ENCODE measurements at places on chromosomes 16 and 17. TPM values are rescaled to one million over a fixed set of nuclear protein-coding genes. Genes with fewer than 3 reads are reported as not detected.

OR2C1 gene
- not detected for total RNA-seq

MPP2 gene
- total RNA-seq, result 16.4 TPM

- no peak for DNase-seq
These were observed 21.1 kb downstream of the ACSM1 start for GRCh38 chr16:20676268-20676825.

- no peak for DNase-seq
These were observed 3.1 kb upstream of the ZNF469 start for GRCh38 chr16:88379694-88380040.

GRAPL gene
- total RNA-seq, result 0.44 TPM

DNA sequence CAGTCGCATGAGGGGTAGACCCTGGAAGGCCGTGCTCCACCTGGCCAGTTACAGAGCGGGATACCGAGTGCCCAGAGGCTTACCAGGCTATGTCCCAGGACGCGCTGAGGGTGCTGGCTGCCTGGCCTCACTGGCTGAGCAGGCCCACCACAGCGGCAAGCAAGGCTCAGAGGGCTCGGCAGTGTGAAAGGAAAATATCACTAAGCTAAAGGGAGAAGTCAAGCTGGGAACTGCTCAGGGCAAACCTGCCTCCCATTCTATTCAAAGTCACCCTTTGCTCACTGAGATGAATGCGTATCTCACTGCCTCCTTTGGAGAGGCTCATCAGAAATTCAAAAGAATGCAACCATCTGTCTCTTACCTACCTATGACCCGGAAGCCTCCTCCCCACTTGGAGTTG, 37.4 kb downstream of the CCDC57 start:
- no peak for DNase-seq

- DNase-seq, result no peak
These were observed 128.3 kb downstream of the CRLF3 start for GRCh38 chr17:30696234-30696633.

DNA sequence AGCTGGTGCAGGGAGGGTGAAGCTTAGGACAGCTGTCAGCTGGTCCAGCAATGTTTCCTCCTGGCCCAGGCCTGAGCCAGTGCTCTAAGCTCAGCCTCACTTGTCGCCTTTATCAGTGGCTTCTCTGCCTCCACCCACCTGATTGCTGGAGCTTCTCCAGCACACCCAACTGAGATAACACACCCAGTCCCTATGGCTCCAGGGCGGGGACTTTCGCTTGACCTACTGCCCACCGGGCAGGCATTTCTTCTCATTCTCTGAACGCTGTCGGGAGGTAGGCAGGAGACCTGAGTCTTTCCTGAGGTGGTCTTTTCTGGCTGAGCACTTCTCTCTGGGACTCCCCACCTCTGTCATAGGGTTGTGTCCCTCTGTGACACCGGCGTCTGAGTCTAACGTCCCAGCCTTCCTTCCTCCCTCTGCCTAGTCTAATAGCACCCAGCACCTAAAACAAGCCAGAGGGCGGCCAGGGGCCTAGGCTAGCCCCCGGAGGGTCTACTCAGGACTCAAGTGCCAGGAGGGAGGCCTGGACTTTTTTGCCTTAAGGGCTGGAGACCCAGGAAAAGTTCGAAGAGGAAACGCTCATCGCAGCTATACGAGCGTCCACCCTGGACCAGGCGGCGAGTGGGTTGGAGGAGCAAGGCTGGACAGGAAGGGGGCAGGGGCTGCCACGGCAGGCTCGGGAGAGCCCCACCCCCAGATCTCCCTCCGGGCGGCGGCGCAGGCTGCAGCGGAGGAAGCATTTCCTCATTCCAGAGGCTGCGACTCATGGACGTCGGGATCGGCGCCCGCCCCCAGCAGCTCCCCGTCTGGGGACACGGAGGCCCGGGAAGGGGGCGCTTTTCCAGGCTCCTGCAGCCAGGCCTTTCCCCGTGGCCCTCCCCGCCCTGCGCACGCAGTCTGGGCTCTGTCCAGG, 756 bp downstream of the TAX1BP3 start:
- no peak for DNase-seq

YBX2 gene
- total RNA-seq, result 2.3 TPM

DNA sequence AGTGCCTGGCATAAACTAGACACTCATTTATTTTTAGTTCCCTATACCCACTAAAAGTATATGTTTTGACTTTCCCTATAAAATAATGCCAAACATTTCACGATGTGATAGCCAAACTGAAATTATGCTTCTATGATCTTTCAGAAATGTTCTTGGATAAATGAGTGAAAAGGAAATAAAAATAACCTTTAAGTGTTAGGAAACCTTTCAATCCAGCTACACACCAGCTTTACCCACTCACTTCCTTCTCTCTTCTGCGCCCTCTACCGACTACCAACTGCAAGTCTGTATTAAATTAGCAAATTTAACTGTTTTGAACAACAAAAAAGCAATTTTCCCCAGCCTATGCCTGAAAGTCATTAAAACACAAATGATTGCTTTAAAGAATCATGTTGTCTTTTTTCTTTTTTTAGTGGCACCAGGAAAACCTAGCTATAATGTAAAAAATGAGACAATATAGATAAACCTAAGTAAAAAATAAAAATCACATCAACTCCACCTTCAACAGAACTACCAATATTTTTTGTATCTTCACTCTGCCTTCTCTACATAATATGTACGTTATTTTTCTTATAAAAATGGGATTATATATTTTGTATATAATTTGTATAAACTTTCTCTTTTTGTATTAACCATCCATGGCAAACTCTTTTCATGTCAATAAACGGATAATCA, 13.2 kb upstream of the TMEM100 start:
- peak; percentile 49 for DNase-seq

- DNase-seq, result no peak
These were observed 59.2 kb downstream of the CNGB1 start for GRCh38 chr16:57911743-57912142.

DNA sequence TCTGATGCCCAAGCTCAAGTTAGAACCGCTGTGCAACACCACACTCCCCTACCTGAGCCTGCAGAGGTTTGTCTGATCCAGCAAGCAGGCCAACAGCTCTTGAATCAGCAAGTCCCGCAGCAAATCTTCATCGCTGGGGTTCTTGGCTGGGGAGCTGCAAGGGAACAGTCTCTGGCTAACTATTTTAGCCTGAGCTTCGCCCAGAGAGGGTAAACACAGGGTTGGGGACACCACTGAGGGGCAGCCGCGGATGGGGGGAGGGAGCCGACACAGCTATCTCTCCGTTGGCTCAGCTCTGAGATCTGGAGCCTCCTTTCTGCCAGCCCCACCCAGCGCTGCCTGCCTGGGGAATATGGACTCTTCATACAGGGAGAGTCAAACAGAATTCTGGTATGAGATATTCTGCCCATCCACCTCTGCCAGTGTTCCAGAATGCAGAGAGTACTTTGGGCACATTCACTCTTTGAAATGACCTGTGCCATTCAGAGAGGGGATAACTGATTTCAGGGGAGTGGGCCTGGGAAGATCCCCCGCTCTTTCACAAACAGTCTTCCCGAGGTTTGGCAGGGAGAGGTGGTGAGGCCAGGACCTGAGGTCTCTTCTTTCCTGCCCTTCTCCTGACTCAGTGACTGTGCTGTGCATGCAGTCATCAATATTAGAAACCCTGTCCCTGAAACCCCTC, 7.4 kb downstream of the GIP start:
- DNase-seq, result no peak

DNA sequence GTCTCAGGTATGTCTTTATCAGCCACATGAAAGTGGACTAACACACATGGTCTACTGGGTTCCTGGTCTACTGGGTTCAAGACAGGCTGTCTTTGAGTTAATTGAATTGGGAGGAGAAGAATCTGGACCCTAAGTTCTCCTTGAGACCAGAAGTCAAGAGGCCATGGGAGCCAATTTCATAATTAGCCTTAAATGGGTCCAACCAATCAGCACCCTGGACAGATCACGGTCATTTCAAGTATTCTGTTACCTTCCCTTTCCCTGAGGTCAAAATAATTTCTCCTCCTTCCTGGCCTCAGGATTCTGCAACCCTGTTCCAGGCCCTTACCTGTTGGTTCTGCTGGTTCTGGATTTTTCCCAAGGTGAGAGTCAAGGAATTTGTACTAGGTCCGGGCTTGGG, 23.8 kb downstream of the OSBPL7 start:
- no peak for DNase-seq

DNA sequence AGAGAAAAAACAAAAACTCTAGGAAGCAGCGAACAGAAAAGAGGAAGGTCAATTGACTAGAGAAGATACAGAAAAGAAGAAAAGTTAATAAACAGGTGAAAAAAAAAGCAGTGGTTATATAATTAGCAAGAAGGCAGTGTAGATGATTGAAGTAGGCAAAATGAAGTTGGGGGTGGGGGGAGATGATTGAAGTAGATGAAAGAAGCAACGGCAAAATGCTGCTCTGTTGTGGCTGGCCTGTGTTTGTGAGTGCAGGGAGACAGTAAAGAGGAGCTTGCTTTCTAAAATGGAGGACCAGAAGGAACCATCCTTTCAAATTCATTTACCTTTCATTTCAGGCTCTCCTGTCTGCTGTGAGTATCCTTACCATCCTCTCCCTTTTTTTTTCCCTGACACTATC, 3.6 kb downstream of the EVI2B start:
- DNase-seq, result no peak

GRCh38 chr16:1379304-1380076, 27.8 kb downstream of the GNPTG start:
- no peak for DNase-seq

DNA sequence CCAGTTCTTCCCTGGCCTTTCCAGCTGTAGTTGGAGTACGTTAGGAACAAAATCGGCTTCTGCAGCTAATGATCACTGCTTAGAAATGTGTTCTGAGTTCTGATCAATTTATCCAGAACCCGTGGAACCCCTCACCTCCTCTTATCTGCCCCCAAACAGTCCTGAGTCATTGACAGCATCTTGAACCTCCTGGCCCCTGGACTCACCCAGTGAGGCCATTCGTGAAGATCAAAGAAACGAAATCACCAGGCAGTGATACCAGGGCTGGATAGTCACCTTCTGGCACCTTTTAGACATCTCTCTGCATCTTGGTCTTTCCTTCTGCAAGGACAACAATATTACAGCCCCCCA, 17.0 kb upstream of the EXOC7 start:
- no peak for DNase-seq

- DNase-seq, result peak; percentile 51
These were observed 7.4 kb downstream of the FOXF1 start for GRCh38 chr16:86517652-86518258.

DNA sequence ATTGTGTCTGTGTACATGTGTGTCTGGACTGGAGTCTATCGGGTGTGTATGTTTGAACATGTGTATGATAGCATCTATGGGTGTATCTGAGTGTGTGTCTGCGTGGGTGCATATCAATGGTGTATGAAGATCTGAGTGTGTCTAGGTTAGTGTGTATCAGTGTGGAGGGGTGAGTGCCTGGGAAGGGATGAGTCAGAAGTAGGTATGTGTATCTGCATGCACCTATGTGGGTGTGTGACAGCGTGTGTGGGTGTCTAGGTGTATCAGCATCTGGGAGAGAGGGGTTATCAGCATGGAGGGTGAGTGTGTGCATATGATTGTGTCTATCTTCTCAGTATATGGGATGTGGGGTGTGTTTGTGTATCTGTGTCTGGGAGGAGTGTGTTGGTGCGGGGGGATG, 58.2 kb upstream of the LHX1 start:
- DNase-seq, result no peak

TRIM72 gene
- total RNA-seq, result 43.8 TPM

DNA sequence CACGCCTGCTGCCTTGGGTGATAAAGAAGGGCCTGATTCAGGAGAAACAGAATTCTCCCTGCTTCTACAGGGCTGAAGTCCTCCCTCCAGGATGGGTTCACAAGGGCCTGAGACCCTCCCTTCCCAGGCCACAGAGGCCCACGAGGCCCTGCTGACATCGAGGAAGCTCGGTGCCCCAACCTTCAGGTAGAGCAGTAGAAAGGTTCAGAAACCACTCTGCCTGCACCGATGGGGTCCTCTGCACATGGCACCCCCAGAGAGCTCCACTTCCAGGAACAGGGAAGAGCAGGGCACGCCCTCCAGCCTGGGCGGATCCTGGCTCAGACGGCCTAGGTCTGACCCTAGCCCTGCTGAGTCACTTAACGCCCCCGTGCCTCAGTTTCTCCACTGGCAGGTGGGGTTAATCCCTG, 773 bp downstream of the CENPX start:
- DNase-seq, result no peak

DNA sequence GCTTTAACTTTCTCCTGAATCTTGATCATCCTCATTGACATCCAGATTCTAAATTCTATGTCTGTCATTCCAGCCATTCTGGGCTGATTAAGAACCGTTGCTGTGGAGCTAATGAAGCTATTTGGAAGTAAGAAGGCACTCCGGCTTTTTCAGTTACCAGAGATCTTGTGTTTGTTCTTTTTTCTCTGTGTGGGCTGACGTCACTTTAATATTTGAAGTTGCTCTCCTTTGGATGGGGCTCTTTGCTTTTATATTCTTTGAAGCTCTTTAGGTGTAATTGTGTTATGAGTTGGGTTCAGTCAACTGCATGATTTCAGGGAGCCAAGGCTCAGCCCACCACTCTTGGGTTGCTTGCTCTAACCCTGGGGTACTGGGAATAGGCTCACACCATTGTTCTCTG, 460.6 kb downstream of the CDH8 start:
- no peak for DNase-seq

DNA sequence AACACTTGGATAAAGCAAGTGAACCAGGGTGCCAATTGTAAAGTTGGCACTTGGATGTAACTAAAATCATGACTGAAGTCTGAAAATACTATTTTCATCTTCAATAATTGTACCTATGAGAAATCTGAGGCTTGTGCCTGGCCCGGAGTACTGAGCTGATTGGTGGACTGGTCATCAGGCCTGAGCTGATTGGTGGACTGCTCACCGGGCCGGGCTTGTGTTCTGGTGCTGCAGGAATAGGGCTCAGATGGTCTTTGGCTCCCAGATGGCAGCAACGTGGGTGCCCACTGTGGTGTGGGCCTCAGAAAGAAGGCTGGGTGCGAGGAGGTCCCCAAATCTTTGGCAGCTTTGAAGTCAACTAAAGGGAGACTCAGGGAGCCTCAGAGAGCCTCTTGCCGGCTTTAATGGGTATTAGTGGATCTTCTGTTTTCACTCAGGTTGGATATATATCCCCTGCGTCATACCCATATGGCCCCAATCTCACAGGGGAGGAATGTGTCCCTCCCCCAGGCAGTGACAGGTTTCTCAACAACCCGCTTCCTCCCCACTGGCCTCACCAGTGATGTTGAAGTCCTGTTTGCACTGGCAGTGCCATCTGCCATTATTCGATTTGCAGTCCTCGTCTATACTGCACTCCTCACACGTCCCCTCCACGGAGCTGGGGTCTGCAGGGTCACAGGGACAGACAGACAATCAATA, 4.7 kb downstream of the UMOD start:
- no peak for DNase-seq

GUCY2D gene
- 1.4 TPM for total RNA-seq

DNA sequence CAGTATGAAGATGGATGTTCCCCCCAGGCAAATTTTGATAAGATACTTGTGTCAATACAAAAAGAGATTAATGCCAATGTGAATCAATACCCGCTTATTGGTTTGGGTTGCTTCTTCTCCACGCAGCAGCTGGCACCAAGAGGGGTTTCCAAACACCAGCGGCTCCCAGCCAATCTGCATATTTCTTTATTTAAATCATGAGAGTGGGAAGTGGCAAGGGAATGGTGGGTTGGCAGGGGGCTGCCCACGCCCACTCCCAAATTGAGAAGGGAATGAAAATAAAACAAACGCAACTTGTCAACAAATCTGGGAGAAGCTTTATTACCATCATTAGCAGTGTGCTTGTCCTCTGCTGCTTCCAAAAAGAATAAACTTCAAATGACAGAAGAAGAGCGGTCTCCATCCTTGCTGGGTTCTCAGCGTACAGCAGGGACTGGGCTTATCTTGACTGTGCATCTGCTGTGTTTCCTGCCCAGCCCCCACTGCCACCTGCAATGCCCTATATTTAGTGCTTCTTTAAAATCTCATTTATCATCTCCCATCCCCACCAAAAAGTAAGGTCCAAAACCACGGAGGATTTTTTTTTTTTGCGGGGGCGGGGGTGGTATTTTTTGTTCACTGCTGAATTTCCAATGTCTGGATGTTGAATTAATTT, 34.9 kb upstream of the C16orf78 start:
- no peak for DNase-seq
